ENCODE measurements at places on chromosomes 4 and X.

DNA sequence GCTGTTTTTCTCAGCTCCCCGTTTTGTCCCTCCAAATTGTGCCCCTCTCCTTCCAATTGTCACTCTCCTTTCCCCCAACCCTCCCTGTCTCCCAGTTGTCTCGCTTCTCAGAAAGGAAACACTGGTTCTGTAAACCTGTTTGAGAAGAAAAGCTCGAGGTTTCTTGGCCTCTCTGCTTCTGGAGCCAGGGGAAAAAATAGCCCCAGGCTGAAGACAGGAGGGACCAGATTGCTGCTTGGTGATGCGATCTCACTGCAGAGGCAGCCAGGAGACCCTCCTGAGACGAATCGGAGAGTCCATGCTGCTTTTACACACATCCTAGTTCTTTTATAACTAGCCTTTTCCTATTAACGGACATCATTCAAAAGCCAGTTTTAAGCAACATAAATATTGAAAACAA is 21.2 kb downstream of the TRIML1 start:
- H3K27me3 ChIP-seq = no peaks in the 10 kb centered on the region
- no peak overlapping the region for H3K27ac ChIP-seq
- no peaks in the 10 kb centered on the region for H3K36me3 ChIP-seq
- no peak overlapping the region for H3K4me3 ChIP-seq

DNA sequence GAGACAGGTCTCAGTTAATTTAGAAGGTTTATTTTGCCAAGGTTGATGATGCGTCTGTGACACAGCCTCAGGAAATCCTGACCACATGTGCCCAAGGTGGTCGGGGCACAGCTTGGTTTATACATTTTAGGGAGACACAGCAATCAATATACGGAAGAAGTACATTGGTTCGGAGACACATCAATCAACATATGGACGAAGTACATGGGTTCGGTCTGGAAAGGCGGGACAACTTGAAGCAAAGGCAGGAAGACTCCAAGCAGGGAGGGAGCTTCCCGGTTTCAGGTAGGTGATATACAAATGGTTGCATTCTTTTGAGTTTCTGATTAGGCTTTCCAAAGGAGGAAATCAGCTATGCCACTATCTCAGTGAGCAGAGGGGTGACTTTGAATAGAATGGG is 225.2 kb upstream of the ZFP42 start:
- H3K36me3 ChIP-seq = no peaks in the 10 kb centered on the region
- peaks cover 7% of the 10 kb centered on the region for H3K4me1 ChIP-seq
- no peak overlapping the region for H3K4me3 ChIP-seq
- no peak for DNase-seq
- H3K27ac ChIP-seq = no peak overlapping the region

- no peaks in the 10 kb centered on the region for H3K27me3 ChIP-seq
- H3K4me1 ChIP-seq = no peaks in the 10 kb centered on the region
- H3K27ac ChIP-seq = no peak overlapping the region
- DNase-seq = no peak
- H3K36me3 ChIP-seq = no peaks in the 10 kb centered on the region
These were observed 551.5 kb upstream of the PITX2 start for GRCh38 chr4:111174331-111174730.

DNA sequence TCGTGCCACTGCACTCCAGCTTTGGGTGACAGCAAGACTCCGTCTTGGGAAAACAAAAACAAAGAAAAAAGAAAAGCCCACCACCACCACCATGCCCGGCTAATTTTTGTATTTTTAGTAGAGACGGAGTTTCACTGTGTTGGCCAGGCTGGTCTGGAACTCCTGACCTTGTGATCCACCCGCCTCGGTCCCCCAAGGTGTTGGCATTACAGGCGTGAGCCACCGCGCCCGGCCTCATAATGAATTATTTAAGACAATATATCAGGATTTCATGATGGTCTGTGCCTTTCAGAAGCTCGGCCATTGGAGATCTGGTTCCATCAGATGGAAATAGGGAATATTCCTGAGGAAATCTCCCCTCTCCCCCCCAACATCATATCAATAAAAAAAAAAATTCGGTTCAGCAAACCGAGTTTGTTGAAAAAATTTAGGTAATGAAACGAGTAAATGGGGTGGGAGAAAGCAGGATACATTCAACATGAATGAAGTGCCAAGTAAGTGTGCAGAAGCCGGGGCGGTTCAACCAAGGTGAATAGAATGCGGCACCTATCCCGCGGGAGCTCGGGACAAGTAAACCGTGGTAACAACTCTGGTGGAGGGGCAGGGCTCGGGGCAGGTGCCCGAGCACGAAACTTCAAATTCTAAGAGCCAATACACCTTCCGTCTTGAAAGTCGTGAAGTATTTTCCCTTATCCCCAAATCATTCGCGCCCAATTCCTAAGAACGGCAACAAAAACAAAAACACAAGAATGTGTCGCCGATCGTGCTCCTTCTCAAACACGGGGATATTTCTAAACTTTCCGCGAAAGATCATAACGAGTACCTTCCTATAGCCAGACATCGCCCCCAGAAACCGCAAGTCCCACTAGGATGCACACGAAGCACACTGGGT is 773 bp upstream of the TXLNG start:
- no peaks in the 10 kb centered on the region for H3K27me3 ChIP-seq
- no peaks in the 10 kb centered on the region for H3K36me3 ChIP-seq
- peak overlapping the region; percentile 84 for H3K4me3 ChIP-seq
- H3K4me1 ChIP-seq = peaks cover 17% of the 10 kb centered on the region
- H3K27ac ChIP-seq = peak overlapping the region; percentile 59
- DNase-seq = no peak

GRCh38 chr4:115054836-115055235 is 58.6 kb downstream of the NDST4 start:
- H3K36me3 ChIP-seq = peaks cover 2% of the 10 kb centered on the region
- no peak overlapping the region for H3K27ac ChIP-seq
- no peaks in the 10 kb centered on the region for H3K27me3 ChIP-seq
- peaks cover 16% of the 10 kb centered on the region for H3K4me1 ChIP-seq
- no peak for DNase-seq
- H3K4me3 ChIP-seq = no peak overlapping the region

GRCh38 chrX:39653691-39654090 is 444.1 kb downstream of the BCOR start:
- H3K36me3 ChIP-seq = no peaks in the 10 kb centered on the region
- H3K27me3 ChIP-seq = peaks cover 14% of the 10 kb centered on the region
- H3K27ac ChIP-seq = no peak overlapping the region
- DNase-seq = no peak
- H3K4me3 ChIP-seq = no peak overlapping the region

Data from osteocyte (in vitro differentiated cells).